ENCODE measurements at places on chromosomes 12 and 14.
A peak's percentile ranks its signal among the peaks of the same experiment; 100 is the strongest.

DNA sequence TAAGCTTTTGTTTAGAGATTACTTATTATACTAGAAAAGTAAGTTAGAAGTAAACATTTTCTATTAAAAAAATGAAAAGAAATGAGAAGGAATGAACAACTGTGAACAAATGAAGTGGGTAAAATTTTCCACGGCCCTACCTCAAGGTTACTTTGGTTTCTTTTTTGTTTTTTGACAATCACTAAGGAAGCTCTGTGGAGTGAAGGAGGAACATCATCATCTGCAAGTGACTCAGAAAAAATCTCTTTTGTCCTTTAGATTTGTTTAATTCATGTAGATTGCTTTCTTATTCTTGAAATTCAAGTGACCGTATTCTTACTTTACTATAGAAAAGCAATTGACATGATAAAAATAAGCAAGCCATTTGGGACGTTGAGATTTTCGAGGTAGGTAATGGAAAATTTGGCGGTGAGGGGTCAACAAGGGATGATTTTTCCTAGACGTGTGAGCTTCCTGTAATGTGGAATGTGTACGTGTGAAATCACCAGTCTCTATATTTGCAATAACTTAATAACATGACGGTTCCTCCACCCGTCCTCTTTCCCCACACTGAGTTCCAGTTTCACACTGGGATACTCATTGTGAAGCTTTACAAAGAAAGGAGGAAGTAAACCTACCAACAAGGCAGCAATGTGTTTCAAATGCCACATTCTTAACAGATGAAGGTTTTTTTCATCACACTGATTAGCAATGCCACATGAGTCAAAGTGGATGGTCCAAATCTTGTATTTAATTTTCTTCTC, 62.3 kb upstream of the EGLN3 start:
- DNase-seq, result no peak

- DNase-seq, result no peak
Observed at GRCh38 chr14:36346052-36346451, 25.6 kb upstream of the MBIP start.

- peak; percentile 52 for DNase-seq
Observed at GRCh38 chr12:84874125-84874824, 38.3 kb downstream of the SLC6A15 start.

DNA sequence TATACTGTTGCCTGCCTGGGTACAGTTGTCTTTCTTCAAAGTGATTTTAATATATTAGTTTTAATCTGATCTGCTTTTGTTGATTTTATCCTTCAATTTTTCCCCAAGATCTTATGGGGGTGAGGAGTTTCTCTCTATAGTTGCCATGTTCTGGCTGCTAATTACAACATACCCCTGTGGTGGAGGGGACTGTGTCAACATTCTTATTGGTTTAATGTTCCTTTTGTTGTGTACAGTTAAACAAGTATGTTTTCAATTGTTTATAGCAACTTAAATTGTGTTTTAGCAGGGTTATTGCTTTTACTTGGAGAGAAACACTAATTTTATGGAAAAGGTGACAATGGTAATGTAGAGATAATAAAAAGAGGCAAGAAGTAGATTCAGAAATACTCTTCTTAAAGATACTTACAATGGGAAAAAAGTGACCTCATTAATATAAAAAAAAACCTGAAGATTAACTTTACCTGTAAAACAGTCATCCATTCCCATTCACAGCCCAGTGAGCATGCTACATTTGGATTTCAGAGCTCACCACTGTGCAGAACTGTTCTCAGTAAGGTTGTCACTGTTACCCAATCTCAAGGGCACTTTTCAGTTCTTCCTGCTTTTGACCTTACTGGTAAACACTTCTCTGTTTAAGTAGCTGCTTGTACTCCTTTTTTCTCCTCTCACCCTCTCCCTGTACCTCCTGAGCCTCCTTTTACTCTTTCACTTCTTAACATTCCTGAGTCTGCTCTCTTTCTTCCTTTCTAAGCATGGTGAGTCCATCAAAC, 8.1 kb upstream of the LRRK2 start:
- peak; percentile 27 for DNase-seq

- no peak for DNase-seq
Observed at GRCh38 chr14:23141706-23142444, 22.8 kb upstream of the CEBPE start.

All from AML-193 (cell line).